ENCODE measurements at places on chromosomes 16 and 17.

DNA sequence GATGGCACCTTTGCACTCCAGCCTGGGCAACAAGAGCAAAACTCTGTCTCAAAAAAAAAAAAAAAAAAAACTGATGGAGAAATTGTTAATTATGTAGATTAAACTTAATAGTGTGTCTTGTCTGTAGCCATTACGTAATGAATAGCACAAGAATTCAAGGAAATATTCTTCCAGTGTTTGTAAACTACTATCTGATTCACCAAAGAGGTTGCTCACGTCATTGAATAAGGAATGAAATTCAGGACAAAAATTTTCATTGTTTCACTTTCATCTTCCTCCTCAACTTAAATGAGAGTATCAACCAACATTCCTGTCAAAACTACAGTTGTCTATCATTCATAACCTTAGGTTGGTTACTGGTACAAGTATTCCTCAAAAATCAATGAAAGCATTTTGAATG lies 30.7 kb upstream of the MYO18A start:
- no peak for DNase-seq

- DNase-seq: no peak
Measured at GRCh38 chr16:67483731-67484525, 581 bp upstream of the AGRP start.

GRCh38 chr16:50598936-50599361 lies 50.8 kb downstream of the NKD1 start:
- no peak for DNase-seq

DNA sequence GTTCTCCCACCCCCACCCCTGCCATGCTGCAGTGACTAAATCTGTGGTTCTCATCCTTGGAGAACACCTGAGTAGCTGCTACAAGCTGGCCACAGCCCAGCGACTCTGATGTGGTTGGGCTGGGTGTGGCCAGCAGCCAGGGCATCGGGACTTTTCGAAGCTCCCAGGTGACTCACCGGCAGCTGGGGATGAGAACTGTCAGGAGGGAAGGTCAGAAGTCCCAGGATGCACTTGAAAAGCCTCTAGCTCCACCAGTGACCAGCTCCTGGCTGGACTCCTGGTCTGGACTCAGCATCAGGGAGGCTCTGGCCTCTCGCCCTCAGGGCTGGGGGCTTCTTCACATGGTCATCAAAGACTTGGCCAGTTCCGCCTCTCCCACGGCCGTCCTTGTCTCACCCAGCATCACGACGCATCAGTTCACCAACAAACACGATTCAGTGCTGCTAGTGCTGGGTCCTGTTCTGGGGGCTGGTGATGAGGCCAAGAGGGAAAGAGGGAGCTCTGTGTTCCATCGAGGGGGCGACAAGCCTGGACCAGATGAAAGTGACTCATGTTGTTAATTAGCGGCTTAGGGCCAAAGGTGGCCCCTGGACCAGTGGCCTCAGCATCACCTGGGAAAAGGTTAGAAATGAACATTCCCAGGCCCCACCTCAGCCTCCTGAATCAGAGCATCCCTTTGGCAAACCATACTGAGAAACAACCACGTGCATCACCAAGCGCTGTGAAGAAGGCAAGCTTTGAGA lies 3.9 kb upstream of the C17orf99 start:
- peak; percentile 55 for DNase-seq

- DNase-seq: no peak
Measured at GRCh38 chr16:24286741-24287405, 30.7 kb downstream of the CACNG3 start.

DNA sequence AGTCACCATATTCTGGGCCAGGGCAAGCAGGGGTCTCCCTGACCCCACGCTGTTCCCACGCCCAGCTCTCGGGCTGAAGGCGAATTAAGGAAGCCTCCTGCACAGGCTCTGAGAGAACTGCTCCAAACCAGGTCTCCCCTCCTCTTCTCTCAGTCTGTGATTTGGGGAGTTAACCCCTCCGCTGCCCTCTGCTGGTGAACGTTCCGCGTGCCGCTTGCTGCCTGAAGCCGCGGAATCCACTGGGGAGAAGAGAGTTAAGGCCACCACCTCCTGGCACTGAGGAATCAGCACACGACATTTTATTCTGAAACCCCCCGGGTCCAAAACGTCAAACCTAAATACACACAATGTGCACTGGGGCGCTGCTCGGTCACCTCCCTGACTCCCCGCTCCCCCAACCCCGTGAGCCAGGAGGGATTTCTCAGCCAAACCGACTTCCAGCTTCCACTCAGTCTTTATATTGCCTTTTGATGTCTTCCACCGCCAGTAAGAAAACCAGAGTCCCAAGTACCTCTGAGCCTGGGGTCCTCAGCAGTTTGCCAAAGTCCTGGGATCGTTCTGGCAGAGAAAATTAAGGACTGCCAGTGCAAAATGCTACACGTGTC lies 54.4 kb upstream of the RCVRN start:
- DNase-seq: peak; percentile 40

DNA sequence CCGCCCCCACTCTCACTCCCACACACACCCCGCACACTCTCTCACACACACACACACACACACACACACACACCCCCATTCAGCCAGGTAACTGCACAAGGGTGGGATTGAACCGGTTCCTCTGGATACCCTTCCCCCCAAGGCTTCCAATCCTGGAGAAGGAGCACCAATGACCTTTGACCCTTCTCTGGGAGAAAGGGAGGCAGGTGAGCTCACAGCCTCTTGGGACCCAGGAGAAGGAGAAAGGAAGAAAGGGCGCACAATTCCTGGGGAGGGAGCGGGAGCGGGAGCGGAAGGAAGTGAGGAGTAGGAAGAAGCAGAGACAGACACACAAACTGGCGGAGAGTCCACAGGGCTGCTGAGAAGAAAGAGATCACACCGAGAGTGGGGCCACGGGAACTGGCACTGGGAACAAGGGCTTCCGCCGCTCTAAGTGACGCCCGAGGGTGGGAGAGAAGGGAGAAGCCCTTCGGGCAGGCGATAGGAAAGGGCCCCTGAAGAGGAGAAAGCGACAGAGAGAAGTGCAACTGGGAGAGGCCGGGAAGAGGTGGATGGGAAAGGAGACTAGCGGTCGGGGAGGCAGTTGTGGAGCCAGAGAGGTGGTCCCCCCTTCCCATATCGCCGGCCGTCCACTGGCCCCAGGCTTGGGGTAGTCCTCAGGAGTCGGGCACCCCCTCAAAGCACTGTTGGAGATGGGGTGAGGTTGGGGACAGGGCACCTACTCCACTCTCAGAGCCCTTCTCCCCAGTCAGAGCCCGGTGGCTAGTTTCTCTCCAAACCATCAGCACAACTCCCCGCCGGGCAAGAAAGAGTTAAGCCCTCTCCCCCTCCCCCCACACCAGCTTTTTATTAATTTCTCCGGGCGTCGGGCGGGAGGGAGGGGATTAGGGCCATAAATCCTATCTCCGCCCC lies 1.3 kb downstream of the SAMD14 start:
- DNase-seq: peak; percentile 19

DNA sequence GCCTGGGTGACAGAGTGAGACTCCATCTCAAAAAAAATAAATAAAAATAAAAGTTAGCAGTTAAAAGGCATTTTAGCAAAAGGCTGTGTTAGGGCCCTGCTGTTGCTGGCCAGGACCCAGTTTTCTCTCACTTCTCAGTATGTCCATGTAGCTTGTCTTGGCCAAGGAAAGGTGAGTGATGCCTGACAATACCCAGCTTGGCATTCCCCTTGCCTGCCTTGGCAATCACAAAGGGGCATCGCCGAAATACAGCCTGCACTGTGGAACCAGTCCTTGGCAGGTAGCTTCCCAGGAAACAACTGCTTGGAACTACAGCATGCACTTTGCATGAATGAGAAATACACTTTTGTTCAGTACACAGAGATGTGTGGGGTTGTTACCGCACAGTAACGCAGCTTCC lies 61.7 kb downstream of the DNAH17 start:
- no peak for DNase-seq

DNA sequence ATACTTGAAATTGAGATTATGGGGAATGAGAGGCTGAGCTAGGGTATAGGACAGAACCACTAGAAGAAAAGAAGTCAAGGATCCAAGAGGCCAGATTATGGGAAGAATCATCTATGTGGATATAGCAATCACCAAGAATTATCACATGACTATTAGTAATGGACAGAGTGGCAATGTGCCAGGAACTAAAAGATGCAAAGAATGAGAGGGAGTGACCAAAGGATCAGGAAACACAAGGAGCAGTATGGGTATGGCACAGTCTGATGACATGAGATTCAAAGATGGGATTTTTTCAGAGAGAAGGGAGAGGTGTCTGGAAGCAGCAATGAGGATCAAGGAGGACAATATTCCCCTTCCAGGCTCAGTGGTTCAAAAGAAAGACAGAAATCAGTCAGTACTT lies 212.2 kb downstream of the AATF start:
- DNase-seq: peak; percentile 7

- no peak for DNase-seq
Measured at GRCh38 chr16:49462989-49463371, 89.4 kb downstream of the C16orf78 start.

GRCh38 chr17:60846175-60846574 lies 168.5 kb downstream of the BCAS3 start:
- no peak for DNase-seq

DNA sequence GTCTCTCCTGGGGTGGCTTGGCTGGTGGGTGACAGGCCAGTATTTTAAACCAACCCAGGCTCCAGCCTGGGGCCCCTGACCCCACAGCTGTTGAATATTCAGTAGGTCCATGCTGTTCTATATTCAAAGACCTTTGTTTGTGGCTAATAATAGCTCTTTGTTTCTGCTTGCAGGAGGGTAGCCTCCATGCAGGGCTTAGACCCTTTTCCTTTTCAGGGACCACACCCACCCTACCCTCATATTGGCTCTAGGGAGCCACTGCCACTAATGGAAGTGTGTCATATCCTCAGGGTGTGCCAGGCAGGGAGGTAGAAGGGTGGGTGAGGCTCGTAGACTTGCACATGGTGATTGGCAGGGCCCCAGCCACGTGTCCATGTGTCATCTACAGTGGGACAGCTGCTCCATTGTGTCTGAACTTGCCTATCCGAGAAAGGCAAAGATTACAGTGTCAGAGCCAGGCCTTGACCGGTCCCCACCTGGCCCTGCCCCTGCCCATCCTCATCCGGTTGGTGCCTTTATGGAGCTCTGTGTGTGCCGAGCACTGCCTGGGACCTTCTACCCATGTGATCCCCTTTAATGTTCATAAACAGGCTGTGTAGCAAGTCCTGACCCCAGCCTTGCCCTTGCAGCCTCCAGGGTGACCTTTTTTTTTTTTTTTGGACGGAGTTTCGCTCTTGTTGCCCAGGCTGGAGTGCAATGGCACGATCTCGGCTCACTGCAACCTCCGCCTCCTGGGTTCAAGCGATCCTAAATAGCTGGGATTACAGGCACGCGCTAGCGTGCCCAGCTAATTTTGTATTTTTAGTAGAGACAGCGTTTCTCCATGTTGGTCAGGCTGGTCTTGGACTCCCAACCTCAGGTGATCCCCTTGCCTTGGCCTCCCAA lies 22.1 kb downstream of the TMC7 start:
- DNase-seq: peak; percentile 44

DNA sequence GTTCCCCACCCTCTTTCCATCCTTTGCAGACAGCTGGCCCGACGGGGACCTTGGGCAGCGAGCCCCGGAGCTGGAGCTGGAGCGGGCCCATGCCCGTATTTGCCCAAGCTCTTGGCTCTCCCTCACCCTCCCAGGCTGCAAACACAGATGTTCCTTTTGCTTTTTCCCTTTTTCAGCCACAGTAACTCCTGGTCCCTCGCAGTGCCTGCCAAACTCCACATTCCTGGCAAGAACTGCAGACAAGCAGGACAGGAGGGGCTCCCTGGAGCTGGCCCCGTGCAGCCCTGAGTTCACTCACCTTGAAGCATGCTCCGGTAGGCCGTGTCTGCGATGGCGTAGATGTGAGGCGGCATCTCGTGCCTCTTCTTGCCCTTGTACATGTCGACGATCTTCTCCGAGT lies 33.9 kb downstream of the MYH11 start:
- no peak for DNase-seq

GRCh38 chr16:15975172-15975571 lies 25.8 kb downstream of the ABCC1 start:
- no peak for DNase-seq

GRCh38 chr17:19321481-19322128 lies 40.9 kb downstream of the B9D1 start:
- DNase-seq: no peak

- no peak for DNase-seq
Measured at GRCh38 chr17:59527325-59527917, 38.0 kb upstream of the DHX40 start.

- no peak for DNase-seq
Measured at GRCh38 chr17:76381633-76382350, 2.6 kb upstream of the SPHK1 start.

GRCh38 chr17:58641887-58642311 lies 49.9 kb downstream of the TEX14 start:
- DNase-seq: no peak

GRCh38 chr17:82241183-82241925 lies 12.5 kb downstream of the SLC16A3 start:
- peak; percentile 69 for DNase-seq
